ENCODE measurements at places on chromosomes 11 and 22.

GRCh38 chr22:43774318-43774915 lies 37.7 kb downstream of the EFCAB6 start:
- no peak for DNase-seq

DNA sequence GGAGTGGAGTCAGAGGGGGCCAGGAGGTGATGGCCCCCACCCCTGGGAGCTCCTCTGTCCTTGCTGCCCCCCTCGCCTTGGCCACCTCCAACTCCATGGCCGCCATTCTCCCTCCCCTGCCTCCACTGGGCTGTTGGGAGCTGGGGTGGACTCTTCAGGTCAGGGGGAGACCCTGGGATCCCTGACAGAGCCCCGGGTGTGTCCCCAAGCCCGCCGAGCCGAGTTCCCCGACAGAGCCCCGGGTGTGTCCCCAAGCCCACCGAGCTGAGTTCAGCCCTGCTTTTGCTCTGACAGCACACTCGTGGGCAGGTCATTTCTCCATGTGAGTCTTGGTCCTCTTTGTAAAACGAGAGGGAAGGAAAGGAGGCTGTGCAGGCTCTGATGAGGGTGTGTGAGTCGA lies 13.2 kb upstream of the PARVG start:
- DNase-seq: no peak

DNA sequence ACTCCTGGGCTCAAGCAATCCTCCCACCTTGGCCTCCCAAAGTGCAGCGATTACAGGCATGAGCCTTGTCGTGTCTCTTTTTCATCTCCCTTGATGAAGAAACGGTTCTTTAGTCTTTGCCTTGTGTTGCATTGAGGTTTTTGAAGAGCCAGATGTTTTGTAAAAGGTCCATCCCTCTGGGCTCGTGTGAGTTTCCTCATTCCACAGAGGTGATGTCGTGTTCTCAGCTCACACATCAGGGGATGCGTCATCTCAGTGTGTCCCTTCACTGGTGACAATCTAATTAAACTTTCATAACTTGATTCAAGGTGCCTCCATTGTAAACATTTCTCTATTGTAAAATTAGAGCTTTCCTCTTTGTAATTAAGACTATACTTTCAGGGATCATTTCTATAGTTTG lies 29.7 kb upstream of the TEF start:
- DNase-seq: no peak

- peak; percentile 60 for DNase-seq
These were observed 14.4 kb upstream of the LRP5 start for GRCh38 chr11:68297812-68298658.

DNA sequence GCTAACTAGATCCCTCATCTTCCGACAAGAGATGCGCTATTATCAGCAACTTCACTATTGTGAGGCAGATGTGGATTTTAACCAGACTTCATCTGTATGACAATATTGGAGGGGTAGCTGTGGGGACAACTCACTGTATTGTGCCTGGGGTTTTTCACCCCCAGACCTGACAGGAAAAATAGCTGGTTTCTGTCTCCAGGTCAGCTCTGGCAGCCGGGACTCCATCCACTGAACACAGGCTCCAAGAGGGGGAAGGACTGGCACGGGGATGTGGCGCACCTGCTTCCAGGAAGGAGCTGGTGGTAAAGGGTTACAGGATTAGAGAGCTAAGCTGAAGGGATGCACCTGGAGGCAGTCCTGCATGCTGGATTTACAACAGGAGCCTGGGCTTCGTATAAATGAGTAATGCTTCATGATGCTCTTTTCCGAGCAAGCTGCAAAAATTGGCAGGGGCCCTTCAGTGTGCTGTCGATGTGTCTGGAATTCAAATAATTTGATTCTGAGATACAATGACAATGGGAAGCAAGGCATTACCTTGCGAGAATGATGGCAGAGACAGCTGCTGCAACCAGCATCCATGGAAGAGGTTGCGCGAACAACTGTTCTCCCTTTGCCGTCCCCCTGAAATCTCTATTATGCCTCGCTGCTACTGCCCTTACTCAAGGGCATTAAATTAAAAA lies 49.5 kb downstream of the LMO2 start:
- DNase-seq: no peak

- no peak for DNase-seq
These were observed 91.3 kb downstream of the TSPAN18 start for GRCh38 chr11:44818110-44818509.

- peak; percentile 92 for DNase-seq
These were observed at the start of gene TSG101 for GRCh38 chr11:18526521-18527296. Gene TSG101 (minus strand): TSS chr11:18526942. CDS start chr11:18526816, 126 bp downstream.

DNA sequence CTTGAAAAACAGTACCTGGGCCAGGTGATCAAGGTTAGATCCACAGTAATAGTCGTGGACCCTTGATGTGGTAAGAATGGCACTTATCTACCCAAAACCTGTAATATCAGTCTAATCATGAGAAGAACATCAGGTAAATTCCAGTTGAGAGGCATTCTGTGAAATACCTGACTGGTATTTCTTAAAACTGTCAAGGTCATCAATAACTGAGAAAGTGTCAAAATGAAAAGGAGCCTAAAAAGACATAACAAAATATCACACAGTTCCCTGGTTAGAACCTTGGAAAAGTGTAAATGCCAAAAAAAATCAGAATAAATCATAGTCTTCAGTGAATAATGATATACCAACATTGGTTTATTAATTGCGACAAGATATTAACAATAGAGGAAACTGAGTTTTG lies 155.4 kb upstream of the CCDC90B start:
- no peak for DNase-seq

DNA sequence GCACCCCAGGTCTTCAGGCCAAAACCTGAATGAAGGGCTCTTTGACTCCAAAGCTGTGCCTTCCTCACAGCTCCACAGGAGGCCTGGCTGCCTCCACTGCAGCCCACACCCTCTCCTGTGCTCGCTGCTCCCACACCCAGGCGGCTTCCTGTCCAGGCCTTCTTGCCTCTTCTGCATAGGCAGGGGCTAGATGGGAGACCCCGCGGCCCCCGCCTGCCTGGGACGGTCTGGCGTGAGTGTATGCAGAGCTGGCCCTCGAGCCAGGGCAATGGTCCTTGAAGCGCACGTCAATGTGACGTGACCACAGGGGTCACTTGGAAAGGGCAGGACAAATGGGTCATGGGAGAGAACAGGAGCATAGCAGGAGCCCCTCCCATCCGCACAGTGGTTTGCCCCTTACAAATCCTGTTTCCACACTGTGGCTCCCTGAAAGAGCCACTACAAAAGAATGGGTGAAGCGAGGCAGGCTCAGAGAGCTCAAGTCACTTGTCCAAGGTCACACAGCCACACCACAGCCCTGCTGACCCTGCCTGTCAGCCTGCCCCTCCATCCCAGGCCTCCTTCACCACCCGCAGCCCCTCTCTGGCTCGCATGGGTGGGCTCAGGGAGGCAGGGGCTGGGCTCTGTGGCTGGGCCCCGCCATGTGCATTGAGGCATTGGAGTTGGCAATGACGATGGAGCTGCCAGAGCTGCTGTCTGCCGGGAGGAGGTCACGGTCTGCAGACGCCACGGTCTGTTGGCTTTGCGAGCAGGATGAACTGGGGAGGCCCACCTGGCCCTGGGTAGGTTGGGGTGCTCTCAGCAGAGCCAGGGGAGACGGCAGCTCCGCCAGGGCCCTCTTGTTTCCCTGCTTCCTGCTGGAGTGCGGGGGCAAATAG lies 71.2 kb upstream of the WNT11 start:
- no peak for DNase-seq
